Activated T-helper 1 cell treated with anti-CD3 and anti-CD28 coated beads, Interleukin-12 subunit alpha, Interleukin-12 subunit beta, Interleukin-2, Interleukin-4 antibody, amounts not matched to agents 30 ng/mL and 10 ng/mL and 1 ng/mL, durations not matched to agents 14 hours and 24 hours and 36 hours (primary cell): ENCODE measurements at places on chromosomes 5 and 9. TPM values are rescaled to one million over a fixed set of nuclear protein-coding genes. Genes with fewer than 3 reads are reported as not detected.

The PRSS3 gene
- total RNA-seq = not detected in 2 replicates

The LCN15 gene
- not detected in 2 replicates for total RNA-seq

The GNAQ gene
- total RNA-seq = 26.8 and 27.0 TPM in 2 replicates

The ATP10B gene
- not detected in 2 replicates for total RNA-seq

The SSBP2 gene
- total RNA-seq = 8.4 and 12.7 TPM in 2 replicates

The LCN12 gene
- total RNA-seq = 1.8 and 1.9 TPM in 2 replicates
